ENCODE measurements at places on chromosomes 16 and 17.

- no peak for DNase-seq
These were observed 19.4 kb downstream of the CIBAR2 start for GRCh38 chr16:85092851-85093250.

GRCh38 chr17:76725580-76726230 is 701 bp downstream of the JMJD6 start:
- DNase-seq, result peak; percentile 79

DNA sequence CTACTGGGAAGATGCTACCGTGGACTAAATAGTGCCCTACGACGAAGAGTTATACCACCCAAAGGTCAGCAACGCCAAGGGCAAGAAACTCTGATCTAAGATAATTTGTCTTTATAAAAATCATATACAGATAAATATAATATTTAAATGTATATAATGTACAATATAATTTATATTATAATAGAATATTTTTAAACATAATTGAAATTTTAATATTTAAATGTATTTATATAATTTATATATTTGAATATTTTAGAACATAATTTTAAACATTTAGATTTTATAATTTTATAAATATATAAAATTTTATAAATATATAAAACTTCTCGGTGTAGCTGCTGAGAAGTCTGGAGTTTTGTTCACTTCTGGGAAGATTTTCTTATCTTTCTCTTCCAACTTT is 209.2 kb downstream of the FOXL1 start:
- DNase-seq, result no peak

DNA sequence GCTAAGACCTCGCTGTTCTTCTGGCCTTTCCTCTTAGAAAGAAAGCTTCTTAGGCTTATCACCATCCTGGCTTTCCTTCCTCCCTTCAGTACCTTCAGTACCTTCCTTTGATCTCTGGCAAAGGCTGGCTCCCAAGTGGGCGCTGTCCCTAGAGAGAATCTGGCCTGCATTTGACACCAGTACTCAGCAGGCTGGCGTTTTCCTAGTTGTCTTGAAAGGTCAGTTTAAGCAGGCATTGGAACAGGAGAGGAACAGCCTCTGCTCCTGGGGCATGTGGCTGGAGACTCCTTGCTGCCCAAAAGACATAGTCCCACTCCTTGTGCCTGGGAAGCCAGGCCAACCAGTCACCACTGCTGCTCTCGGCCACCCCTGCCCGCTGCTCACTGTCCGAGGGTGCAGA is 34.1 kb downstream of the TMEM238L start:
- DNase-seq, result no peak

DNA sequence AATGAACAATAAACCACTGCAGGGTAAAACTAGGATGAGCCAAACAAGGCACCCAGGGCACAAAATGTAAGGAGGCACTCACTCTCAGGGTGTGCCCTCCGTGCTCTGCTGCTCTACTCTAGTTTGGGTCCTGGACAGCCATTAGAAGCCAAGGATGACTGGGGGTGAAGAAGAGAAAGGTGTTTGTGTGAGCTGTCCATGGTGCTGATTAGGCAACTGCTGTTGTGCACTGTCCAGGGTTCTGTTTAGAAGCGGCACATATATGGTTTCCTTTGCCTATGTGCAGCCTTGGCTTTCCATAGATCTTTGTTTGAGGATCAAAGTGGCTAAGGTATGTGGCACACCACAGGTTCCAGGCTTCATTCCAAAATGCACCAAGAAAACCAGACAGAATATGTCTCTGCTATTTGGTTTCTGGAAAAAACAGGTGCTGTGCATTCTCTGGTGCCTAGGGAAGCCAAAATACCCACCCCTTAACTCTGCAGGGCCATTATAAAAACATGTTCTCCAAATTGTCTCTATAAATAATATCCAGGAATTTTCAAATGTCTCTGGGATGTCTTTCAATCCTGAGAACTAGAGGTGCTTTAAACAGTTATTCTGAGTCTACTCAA is 123.5 kb downstream of the CBLN1 start:
- DNase-seq, result no peak

- peak; percentile 75 for DNase-seq
These were observed 4.4 kb upstream of the HIC1 start for GRCh38 chr17:2050300-2051060.

GRCh38 chr16:49021136-49021535 is 260.5 kb downstream of the CBLN1 start:
- no peak for DNase-seq

GRCh38 chr16:68514511-68514910 is 24.6 kb upstream of the ZFP90 start:
- no peak for DNase-seq

DNA sequence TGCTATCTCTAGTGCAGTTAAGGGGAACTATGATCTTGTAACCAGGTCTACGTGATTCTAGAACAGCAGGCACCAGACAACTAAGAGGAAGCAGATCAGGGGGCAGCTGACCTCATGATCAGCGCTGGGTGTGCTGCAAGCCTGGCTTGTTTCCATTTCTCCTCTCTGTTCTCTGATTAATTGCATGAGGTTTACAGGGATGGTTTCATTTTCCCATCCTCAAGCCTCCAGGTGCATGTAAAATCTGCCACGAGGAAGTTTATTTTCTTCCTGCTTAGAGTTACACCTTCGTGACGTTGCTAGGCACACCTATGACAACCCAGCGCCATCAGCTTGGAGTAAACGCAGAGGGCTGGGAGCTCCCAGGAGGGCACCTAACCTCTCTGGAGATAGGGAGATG is 4.3 kb upstream of the NUPR1 start:
- no peak for DNase-seq

Data from activated naive CD4-positive, alpha-beta T cell treated with Interleukin-2 at 50 U/mL for 16 hours (primary cell).